ENCODE measurements at places on chromosomes 12 and 14. TPM values are rescaled to one million over a fixed set of nuclear protein-coding genes. Genes with fewer than 3 reads are reported as not detected.

Gene POLE2
- 0.43 TPM for total RNA-seq

Gene VRTN
- 0.16 TPM for total RNA-seq

Gene EML5
- total RNA-seq, result 1.3 TPM

Gene DIO2
- 1.2 TPM for total RNA-seq

Gene BDKRB2
- total RNA-seq, result 6.2 TPM

Gene HCAR3
- not detected for total RNA-seq

Gene CPNE6
- not detected for total RNA-seq

Gene SSTR1
- 3.5 TPM for total RNA-seq

Gene PLCZ1
- not detected for total RNA-seq

Gene PHETA1
- 19.4 TPM for total RNA-seq

Gene HSPA2
- total RNA-seq, result 4.3 TPM

Gene AMHR2
- 1.7 TPM for total RNA-seq

Gene KRT73
- not detected for total RNA-seq

GRCh38 chr14:100586403-100587085 lies 673 bp downstream of the BEGAIN start:
- no peak for DNase-seq

- no peak for DNase-seq
These were observed 5.2 kb downstream of the SMAGP start for GRCh38 chr12:51265024-51265423.

DNA sequence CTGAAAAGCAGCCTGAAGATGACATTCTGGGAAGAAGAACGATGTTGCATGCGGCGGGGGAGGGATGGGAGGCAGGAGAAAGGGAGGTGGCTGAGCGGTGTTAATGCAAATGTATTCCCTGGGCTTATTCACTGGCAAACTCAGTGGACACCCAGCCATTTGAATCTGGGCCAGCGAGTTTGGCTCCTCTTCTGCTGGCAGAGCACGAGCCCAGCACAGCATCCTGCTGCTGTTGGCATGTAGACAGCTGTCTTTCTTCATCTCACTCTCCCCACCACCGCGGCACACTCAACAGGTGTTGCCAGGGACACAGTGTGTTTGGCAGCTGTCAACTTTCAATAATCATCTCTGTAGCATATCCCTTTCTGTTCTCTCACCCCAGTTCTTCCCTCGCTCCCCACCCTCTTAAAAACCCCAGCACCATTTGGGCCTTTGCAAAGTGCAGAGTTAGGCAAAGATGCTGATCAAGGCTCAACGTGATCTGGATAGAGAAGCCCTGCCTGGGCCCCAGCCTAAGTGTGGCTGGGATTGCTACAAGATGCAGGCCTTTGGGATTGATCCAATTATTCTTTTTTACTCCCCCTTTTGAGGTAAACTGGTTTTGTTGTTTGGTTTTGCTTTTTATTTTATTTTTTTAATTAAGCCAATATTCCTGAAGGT lies 131.9 kb downstream of the EXOC5 start:
- DNase-seq, result no peak

DNA sequence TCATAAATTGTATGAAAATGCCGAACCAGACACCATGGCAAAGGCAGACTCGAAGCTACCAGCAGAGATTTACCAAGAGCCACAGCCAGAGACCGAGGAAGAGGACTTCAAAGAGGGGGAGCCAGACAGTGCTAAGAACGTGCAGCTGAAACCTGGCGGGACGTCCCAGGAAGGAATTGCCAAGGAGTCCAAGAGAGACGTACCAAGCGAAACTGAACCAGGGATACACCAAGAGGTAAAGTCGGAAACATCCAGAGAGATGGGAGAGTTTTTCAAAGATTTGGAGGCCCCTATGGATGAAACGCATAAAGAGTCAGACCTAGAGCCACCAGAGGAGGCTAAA lies 294 bp downstream of the SAMD15 start:
- no peak for DNase-seq

DNA sequence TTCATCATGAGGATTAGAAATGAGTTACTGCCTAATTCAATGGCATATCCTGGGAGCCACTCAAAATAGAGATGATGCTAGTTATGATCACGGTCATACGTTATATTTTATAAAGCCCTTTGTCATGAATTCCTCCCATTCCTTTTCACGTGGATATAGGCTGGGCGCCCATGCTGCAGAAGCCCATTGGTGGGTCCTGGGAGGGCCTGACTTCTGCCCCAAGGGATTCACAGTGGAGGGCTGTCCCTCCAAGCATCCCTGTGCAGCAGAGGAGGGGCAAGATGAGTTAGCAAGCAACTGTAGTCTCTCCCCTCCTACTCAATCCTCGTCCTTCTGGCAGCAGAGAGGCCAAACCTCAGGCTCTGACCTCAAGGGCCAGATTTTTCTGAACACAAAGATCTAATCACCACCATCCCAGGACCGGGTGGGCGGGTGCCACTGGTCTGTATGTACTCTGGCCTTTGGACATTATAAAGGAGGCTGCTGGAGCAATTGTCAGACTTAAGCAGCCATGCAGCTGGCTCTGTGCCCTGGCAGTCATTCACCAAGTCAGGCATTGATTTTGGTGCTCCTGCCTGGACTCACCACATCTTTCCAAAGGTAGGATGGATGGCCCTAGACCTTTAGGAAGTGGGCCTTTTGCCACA lies 8.6 kb downstream of the GLTP start:
- no peak for DNase-seq

GRCh38 chr12:57750561-57751431 lies 1.3 kb downstream of the CDK4 start:
- no peak for DNase-seq

- DNase-seq, result no peak
These were observed 16.0 kb downstream of the RERGL start for GRCh38 chr12:18074001-18074400.

- DNase-seq, result no peak
These were observed 19.0 kb downstream of the FAM181A start for GRCh38 chr14:93946104-93946503.

DNA sequence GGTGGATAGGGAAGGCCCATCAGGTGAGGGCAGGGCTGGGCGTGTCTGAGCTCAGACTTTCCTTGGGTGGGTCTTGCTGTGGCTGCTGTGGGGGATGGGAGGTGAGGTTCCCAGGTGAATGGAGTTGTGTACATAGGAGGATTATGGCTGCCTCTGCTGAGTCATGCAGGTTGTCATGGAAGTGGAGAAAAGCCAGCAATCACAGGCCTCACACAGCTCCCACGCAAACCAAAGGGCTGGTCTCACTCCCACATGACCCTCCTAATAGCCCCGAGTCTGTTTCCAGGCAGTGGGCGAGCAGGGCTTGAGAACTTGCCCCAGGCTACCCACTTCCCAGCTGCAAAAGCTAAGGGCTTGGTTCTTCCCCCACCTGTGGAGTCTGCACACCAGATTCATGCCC lies 149.5 kb downstream of the IPO8 start:
- no peak for DNase-seq

- no peak for DNase-seq
These were observed 59.3 kb upstream of the FKBP4 start for GRCh38 chr12:2735432-2735831.

DNA sequence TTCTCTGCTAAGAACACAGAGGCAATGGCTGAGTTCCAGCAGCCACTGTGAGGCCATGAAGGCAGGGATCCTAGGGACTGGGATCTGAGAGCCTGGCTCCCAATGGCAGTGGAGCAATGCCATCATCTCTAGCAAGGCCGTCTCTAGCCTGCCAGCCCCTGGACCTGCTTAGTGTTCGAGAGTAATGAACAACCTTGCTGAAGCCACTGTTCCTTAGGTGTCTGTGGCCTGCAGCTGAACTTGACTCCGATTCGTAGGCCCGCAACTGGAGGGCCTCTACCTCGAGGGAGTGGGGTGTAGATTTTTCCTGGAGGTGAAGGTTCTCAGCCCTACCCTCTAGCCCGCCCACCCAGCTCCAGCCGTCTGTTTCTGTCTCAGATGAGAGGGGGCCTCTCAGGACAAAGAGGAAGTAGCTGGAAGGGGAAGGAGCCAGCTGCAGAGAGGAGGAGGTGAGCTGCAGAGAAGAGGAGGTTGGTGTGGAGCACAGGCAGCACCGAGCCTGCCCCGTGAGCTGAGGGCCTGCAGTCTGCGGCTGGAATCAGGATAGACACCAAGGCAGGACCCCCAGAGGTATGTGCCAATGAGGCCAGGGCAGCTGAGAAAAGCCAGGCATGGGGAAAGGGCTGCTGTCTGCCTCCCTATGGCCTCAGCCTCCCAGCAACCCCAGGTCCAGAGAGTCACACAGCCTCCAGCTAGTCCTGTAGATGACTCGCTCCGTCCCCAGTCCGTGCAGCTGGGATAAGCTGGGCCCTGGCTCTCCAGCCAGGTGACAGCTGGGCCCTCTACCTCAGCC lies at the start of gene PLD4:
TSS of gene PLD4 (plus strand) at position 459 of the 793 bp plus-strand sequence. CDS start 2,262 bp downstream, outside the sequence.
- no peak for DNase-seq

DNA sequence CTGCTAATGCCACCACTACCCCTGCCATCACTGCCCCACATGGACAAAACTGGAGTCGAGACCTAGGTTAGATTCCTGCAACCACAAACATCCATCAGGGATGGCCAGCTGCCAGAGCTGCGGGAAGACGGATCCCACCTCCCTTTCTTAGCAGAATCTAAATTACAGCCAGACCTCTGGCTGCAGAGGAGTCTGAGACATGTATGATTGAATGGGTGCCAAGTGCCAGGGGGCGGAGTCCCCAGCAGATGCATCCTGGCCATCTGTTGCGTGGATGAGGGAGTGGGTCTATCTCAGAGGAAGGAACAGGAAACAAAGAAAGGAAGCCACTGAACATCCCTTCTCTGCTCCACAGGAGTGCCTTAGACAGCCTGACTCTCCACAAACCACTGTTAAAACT lies 7.1 kb upstream of the OAS2 start:
- DNase-seq, result no peak

DNA sequence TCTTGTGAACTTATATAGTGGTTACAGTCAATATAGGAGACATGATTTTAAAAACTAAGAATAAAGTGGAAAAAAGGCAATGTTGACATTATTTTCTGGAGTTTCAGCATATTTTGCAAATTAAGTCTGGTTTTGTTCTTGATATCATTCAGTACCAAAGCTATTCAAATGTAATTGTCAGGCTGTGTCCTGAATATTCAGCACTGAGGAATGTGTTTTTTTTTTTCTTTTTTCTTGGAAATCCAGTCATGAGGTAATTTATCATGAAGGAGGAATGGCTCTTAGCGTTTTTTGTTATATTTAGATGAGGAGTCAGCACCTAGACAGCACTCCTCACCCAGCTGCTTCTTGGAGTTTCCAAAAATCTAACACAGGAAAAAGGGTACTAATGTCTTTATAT lies 225.5 kb downstream of the CCDC91 start:
- DNase-seq, result no peak

DNA sequence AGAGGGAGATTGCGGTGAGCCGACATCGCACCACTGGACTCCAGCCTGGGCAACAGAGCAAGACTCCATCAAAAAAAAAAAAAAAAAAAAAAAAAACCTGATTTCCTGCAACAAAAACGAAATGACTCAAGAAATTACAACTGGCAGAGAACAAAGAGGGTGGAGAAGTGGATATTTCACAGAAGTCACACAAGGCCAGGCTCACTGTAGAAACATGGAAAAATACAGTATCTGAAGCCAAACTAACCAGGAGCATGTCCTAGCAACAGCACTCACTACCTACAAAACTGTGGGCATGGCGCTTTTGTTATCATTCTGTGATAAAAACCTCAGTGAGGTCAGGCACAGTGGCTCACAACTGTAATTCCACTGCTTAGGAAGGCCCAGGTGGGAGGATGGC lies 11.7 kb upstream of the MMP17 start:
- no peak for DNase-seq

DNA sequence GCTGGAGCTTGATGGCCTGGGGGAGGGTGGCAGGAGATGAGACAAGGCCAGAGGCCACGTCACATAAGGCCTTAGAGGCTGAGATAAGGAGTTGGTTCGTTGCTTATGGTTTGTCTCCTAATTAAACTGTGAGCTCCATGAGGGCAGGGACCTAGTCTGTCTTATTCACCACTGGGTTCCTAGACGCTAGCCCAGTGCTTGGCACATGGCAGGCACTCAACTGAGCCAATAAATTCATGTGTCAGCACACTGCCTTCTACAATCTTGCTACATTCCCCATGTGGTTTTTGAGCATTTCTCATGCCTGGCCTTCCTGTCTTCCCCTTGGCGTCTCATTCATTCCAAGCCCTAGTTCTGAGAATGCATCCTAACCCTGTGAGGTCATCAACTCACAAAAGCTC lies 92.5 kb upstream of the MED13L start:
- no peak for DNase-seq

DNA sequence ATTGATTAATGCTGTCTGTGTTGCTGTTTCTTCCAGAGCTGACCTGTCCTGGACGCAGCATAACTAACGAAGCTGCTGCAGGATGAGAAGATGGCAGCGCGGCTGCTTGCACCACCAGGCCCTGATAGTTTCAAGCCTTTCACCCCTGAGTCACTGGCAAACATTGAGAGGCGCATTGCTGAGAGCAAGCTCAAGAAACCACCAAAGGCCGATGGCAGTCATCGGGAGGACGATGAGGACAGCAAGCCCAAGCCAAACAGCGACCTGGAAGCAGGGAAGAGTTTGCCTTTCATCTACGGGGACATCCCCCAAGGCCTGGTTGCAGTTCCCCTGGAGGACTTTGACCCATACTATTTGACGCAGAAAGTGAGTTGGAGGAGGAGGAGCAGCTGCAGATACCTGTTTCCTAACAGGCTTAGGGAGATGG lies 71.7 kb downstream of the SCN8A start:
- DNase-seq, result no peak

DNA sequence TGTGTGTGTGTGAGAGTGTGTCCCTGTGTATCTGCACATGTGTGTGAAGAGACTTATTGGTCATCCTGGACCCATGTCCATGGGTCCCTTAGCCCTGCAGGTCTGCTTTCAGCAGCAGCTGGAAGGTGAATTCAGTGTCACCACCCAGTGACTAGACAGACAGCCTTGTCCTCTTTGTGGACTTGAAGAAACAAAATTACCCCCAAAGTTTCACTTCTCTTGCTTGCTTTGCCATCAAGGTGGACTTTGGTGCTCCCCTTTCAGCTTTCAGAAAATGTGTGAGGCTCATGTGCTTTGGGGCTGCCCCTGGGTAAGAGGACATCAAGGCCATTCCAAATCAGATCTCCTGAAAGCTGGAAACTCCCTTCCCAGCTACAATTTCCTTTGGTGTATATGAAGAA lies 1063.8 kb downstream of the BCL11B start:
- DNase-seq, result no peak

- no peak for DNase-seq
These were observed 133.6 kb downstream of the KSR2 start for GRCh38 chr12:117835156-117835555.
